Hematopoietic multipotent progenitor cell treated with erythropoietin and hydrocortisone succinate and interleukin-3 and kit ligand, for 15 days (in vitro differentiated cells): ENCODE measurements at places on chromosomes 2 and 18.

- no peak for DNase-seq
Observed at GRCh38 chr2:150663143-150663542, 175.7 kb upstream of the RND3 start.

GRCh38 chr2:99559075-99559662 is 69.4 kb upstream of the REV1 start:
- DNase-seq = peak; percentile 69

GRCh38 chr2:197571627-197572271 is 55.9 kb downstream of the MOB4 start:
- DNase-seq = no peak

DNA sequence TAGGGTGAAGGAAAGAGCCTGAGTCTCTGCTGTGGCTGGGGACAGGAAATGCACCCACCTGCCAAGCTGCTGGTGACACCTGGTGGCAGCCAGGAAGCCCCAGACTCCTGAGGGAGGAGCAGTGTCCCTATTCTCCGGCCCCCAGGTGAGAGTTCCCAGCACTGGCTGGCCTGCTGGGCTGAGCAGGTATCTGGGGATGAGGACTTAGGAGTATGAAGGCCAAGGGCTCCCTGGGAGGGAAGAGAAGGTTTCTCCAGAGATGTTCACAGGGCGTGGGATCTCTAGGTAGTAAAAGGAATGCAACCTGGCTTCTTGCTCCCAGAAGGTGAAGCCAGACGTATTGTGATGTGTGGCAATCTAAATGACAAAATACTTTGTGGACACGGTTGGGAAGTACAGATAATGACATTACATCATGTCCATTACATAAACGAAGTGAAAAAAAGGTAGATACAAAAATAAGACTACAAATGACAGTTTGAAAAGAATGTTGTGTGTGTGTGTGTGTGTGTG is 75.8 kb upstream of the SLC1A4 start:
- DNase-seq = no peak

DNA sequence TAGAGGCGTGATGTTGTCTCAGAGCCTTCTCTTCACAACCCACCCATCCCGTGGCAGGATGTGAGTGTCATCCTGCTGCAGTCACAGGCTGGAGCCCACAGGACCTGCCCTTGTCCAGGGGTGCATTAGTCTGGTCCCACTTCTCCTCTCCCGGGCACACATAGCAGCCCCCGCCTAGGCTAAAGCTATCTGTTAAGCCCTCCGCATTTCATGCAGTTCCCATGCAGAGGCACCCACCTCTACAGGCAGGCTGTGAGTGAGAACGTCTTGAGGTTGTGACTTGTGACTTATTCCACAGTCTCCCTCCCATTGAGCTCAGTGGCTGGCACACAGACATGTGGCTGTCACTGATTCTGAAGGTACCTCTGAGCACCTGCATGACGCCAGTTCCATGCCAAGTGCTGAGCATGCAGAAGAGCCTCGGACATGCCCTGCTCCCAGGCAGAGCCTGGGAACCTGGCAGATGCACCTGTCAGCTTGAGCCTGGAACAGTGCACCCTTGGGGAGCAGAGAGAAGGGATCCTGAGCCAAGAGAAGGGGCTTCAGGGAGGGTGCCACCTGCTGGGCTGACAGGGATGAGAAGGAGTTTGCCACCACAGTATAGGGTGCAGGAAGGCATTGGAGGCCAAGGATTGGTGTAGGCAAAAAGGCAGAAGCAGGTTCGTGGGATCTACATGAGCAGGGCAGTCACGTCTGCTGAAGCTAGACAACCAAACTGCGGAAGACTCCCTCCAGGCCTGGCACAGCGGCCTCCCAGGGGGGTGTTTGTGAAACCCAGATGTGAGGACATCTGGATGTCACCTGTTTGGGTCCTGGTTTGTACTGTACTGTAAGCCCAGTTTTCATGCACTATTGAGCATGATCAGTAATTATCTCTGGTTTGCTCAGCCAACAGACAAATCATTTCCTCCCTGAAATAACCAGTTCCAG is 213.6 kb downstream of the GLI2 start:
- no peak for DNase-seq

- no peak for DNase-seq
Observed at GRCh38 chr18:4203568-4204437, 251.3 kb downstream of the DLGAP1 start.

DNA sequence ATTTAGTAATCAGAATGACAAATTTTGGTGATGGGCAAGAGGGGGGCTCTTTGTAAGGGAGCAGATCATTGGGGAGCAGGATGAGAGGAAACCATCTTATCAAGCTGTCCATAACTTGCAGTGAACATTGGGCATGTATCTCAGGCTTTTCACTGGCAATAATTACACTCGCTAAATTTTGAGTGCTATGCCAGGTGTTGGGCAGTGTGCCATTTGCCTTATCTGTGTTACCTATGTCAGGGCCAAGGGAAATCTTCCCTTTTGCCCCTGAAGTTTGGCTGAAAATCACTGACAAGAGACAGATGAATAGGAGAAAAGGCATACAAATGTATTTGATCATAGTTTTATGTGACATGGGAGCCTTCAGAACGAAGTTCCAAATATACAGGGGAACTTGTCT is 39.0 kb downstream of the NOSTRIN start:
- no peak for DNase-seq

DNA sequence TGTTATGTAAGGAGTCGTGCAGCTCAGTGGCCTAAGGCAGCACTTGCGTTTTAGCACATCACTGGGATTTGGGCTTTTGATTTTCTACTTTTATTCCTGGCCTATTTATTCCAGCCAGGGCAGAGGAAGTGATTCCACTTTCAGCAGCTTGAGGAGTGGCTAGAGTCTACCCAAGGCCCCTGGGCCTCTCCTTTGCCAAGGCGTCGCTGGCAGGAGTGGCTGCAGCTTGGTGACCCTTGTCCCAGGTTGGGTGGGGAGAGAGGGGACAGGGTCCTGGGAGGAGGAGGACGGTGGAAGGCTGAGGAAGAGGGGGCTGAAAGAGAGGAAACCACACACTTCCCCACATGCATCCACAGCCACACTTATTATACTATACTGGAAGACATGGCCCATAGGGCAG is 94.1 kb upstream of the SMAD7 start:
- no peak for DNase-seq

DNA sequence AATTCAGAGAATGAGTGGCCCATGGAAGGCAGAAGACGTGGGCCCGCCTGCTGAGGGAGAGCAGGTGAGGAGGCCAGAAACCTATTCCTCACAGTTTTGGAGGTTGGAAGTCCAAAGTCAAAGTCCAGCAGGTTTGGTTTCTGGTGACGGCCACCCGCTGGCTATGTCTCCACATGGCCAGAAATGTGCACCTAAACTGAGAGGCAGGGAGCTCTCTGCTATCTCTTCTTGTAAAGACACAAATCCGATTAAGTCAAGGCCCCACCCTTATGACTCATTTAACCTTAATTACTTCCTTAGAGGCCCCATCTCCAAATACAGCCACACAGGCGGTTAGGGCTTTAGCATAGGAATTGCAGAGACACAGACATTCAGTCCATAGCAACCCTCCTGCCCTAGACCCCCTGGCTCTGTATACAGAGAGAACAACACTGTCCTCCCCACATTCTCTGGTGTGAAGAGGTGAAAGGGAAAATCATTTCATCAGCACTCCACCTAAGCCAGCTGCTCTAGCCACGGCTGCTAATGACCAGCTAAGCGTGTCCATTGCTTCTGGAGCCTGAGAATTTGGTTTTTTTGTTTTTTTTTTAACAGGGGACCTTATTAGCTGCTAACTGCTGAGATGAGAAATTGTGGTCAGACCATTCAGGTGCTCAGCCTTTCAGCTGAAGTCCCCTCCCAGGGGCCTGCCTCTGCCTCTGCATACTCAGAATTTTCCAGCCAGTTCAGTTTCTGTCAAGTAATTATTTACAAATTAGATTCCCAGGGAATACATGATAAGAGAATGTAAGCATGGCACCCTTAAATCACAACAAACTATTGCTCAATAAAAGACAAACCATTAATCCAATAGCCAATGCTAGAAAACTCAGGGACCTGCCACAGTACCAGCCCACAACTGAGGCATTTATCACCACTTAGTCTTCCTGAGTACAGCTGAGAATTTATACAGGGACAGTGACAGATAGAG is 368.7 kb upstream of the ID2 start:
- peak; percentile 33 for DNase-seq

- no peak for DNase-seq
Observed at GRCh38 chr2:19312949-19313348, 45.5 kb downstream of the OSR1 start.

DNA sequence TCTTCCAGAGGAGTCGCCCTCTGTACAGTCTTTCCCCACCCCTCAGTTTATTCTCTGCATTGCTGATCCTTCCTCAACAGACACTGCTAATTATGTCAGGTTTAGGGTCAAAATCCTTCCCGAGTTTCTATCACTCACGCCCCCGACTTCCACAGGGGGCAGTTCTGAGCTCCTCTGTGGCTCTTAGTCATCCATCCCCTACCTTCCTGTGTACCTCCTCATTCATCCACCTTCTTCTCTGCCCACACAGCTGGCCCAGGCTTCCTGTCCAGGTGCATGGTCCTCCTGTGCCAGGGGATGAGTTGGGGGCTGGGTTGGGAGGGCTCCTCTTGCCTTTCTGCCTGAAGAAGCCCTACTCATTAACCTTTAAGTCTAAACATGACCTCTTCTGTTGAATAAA is 202.9 kb downstream of the ARL4C start:
- DNase-seq = no peak

DNA sequence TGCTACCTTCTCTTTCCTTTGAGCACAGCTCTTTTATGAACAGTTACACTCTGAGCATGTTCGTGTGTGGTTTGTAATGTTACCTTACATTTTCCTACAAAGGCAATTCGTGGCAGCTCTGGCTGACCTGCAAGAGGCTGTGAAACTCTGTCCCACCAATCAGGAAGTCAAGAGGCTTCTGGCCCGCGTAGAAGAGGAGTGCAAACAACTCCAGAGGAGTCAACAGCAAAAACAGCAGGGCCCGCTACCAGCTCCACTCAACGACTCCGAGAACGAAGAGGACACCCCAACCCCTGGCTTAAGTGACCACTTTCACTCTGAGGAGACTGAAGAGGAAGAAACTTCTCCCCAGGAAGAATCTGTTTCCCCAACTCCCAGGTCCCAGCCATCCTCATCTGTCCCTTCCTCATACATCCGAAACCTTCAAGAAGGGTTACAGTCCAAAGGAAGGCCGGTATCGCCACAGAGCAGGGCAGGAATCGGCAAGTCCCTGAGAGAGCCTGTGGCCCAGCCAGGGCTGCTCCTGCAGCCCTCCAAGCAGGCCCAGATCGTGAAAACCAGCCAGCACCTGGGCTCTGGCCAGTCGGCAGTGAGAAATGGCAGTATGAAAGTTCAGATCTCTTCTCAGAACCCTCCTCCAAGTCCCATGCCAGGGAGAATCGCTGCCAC is 56.9 kb downstream of the WDSUB1 start:
- DNase-seq = no peak

DNA sequence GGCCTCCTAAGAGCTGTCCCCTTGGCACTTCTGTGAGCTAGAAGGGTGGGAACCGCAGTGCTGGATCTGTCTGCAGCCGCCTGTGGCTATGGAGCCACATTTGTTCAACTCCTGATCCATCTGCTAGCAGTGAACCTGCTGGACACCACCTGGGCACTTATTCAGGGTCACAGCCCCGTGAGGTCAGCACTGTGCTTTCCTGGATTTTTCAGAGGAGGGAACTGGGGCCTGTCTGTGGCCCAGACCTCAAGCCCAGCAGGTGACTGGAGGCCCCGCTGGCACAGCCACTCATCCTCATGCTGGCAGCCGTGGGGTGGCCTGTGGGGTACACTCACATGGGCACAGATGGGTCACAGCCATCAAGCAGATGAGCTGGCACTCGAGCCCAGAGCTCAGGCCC is 155.3 kb downstream of the TFCP2L1 start:
- DNase-seq = no peak

- DNase-seq = no peak
Observed at GRCh38 chr2:1881998-1882397, 137.7 kb upstream of the PXDN start.

- no peak for DNase-seq
Observed at GRCh38 chr2:45505138-45505537, 105.9 kb downstream of the SRBD1 start.

GRCh38 chr2:237043866-237044265 is 41.8 kb upstream of the COPS8 start:
- no peak for DNase-seq

DNA sequence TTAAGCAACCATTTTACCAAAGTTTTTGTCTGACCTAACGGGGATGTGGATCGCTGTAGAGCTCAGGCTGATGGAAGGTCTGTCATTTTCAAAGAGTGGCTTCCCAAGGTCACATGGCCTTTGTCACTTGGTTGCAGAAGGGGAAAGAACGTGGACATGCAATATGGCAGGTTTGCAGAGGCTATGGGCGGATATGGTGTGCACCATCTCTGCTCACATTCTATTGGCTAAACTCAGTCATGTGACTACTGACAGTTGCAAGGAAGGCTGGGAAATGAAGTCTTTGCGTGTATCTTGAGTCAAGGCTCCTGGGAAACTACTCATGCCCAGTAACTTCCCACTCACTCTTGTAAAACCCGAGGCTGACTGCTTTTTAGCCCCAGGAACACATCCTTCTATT is 96.8 kb downstream of the ST6GAL2 start:
- no peak for DNase-seq

DNA sequence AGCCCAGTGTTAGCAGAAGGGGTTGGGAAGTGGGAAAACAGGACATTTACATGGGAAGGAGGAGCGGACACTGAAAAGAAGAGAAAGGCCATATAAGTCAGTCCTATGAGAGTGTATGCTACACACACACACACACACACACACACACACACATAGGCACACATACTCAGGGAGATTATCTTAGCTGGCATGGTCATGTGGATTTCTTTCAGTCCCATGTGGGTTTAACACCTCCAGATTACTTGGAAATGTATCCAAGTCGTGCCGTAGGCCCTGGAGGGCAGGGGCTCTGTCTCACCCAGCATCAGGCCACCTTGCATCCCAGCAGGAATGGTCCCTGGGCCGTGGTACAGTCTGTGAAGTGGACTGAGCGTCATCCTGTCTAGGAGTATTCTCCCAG is 113.3 kb upstream of the CAPN13 start:
- DNase-seq = no peak

GRCh38 chr18:21489119-21489750 is 111.3 kb downstream of the ESCO1 start:
- DNase-seq = peak; percentile 63

DNA sequence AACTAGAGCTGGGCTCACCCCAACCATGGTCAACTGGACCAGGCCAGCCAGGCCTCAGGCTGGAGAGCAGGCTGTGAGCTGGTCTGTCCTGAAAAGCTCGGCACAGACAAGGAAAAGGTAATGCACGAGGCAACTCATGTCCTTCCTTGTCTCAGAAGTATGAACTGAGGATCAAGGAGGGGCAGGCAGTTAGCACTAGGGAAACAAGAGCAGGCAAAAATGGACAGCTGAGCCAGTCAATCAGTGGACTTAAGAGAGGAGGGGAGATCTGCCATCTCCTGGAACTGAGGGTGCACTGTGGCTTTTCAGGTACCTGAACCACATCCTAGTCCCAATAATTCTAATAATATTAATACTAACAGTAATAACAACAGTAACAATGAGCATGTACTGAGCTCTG is 20.6 kb upstream of the WIPF1 start:
- DNase-seq = no peak

- no peak for DNase-seq
Observed at GRCh38 chr2:109207176-109207575, 78.2 kb downstream of the SH3RF3 start.

GRCh38 chr2:39731546-39731945 is 47.5 kb downstream of the THUMPD2 start:
- no peak for DNase-seq
